ENCODE measurements at places on chromosomes 6 and 20. TPM values are rescaled to one million over a fixed set of nuclear protein-coding genes. Genes with fewer than 3 reads are reported as not detected.
A peak's percentile ranks its signal among the peaks of the same experiment; 100 is the strongest.

GRCh38 chr6:143845033-143845432, 1.9 kb downstream of the LTV1 start:
- no peak for DNase-seq

DNA sequence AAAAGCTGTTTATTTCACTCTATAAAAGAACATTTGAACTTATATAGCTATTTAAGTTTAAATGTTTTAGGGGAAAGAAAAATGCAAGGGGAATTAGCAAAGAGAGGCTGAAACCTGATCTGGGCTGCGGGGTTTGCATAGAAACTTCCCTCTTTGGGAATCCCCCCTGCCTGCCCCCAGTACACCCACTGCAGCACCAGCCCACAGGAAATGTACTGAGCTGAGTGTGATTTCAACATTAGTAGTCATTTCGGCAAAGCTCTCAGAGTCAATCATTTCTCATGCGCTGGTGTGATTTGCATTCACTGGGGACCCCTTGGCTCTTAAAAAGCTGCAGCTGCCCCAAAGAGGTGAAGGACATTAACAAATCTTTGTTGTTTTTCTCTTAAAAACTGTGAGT, 859.4 kb downstream of the MAFB start:
- DNase-seq, result peak; percentile 54

GRCh38 chr20:39095870-39096269, 133.7 kb downstream of the DHX35 start:
- DNase-seq, result no peak

GRCh38 chr20:38242848-38243708, 17.5 kb downstream of the KIAA1755 start:
- DNase-seq, result no peak

GRCh38 chr20:35238735-35239134, 12.2 kb downstream of the MMP24 start:
- no peak for DNase-seq

GRCh38 chr6:29791162-29791561, 36.5 kb upstream of the HLA-G start:
- peak; percentile 31 for DNase-seq

GRCh38 chr6:85449388-85449817, 480 bp upstream of the NT5E start:
- DNase-seq, result peak; percentile 29

GRCh38 chr20:8461186-8461585, 329.1 kb downstream of the PLCB1 start:
- DNase-seq, result no peak

GRCh38 chr6:36682328-36683144, 4.0 kb downstream of the CDKN1A start:
- peak; percentile 97 for DNase-seq

DNA sequence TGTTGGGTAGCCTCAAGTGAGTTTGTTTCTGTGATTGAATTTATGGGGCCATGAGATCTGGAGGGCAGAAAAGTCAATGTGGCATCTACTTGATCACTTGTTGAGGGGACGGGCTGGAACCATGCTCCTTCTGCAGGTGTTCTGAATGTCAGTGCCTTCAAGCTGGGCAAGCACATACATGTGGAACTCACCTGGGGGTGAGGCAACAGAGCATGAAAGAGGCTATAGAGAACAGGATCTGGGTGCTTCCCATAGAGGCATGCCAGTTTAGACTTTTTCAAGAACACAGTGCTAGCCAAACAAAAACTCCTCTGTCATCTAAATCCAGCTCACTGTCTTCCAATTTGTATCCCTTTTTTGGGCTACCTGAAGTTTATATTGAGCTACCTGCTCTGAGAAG, 77.8 kb upstream of the SLC35B3 start:
- no peak for DNase-seq

DNA sequence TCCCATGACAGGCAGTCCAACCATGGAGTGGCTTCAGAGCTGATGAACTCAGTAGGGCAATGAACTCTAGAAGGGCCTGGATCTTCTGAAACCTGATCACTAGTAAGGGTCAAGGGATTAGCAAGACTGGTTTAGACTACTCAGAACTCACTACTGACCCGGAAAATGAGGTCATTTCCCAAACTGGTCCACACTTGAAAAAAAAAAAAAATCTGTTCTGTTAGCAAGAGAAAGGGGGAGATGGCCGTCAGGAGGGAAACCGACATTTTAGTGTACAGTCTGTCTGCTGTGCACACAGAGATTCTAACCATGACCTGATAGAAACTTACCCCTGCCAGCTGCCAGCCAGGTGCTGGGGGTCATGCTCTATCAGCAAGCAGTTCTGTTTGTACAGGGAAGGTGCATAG, 262.4 kb upstream of the AGPAT4 start:
- no peak for DNase-seq

GRCh38 chr6:160010067-160010466, 41.2 kb downstream of the IGF2R start:
- no peak for DNase-seq

- peak; percentile 66 for DNase-seq
Measured at GRCh38 chr20:208942-209566, 18.0 kb upstream of the DEFB129 start.

DNA sequence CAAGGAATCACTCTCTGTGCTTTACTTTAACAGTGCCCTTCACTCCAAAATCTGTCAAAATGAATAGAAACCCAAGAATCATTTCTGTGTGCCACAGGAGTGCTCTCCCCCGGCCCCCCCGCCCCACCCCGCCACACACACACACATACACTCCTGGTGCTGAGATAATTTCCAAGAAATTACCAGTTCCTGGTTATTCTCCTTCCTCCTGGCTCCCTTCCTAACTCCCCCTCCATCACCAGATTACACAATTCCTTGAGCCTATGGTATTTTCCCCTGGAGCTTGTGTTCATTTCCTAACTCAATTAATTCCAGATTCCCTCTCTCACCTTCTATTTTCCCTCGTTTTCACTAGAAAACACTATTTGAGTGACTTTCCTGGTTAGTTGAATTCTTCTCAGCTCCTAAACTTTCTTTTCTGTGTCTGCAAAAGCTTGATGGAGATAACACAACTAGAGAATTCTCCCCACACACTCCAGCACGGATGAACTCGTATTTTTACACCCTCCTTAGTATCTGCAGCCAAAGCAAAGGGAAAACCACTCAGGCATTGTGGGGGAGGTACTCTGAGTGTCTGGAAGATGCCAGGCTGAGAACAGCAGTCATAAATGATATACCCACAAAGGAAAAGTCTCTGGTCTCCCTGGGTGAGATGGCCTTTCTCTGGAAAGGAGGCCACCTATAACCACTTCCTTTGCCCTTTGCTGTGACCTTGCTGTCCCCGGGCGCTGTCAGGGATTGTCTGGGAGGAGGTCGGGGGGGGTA, 1.9 kb upstream of the SLC24A3 start:
- no peak for DNase-seq

GLP1R gene
- not detected for total RNA-seq

PACSIN1 gene
- total RNA-seq, result 0.20 TPM

MCCD1 gene
- not detected for total RNA-seq

ZBTB46 gene
- total RNA-seq, result 1.6 TPM

TRAPPC3L gene
- not detected for total RNA-seq
